ENCODE measurements at places on chromosomes 11 and 22.

GRCh38 chr11:35463331-35463751 is 44.0 kb upstream of the SLC1A2 start:
- DNase-seq, result no peak

- DNase-seq, result no peak
Observed at GRCh38 chr11:45332276-45332934, 46.3 kb upstream of the SYT13 start.

DNA sequence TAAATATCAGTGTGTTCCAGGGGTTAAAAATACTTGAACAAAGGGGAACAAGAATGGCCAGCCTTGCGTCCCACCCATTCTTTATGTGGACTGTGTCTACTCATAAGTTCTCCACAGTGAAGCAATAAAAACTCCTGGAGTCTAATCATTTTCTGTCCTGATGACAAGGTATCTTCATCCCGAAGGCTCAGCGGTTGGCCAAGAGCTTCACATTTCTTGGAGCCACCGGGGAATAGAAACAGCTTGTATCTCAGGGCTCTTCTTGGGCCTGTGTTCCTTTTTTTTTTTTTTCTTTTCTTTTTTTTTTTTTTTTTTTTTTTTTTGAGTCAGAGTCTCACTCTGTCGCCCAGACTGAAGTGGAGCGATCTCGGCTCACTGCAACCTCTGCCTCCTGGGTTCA is 36.8 kb upstream of the ADORA2A start:
- DNase-seq, result no peak

DNA sequence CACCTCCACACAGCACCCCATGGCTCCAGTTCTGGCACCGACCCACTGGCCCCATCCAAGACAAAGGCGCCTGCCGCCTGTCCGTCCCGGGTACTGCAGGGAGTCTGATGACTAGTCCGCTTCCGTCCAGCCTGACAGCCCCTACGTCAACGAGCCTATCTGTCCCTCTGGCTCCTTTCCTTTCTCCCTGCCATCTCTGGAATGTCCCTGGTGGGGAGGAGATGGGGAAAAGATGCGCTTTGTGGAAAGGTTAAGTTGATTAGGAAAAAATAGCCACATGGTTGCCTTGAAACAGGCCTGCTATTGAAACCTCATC is 10.4 kb downstream of the PDGFB start:
- no peak for DNase-seq

DNA sequence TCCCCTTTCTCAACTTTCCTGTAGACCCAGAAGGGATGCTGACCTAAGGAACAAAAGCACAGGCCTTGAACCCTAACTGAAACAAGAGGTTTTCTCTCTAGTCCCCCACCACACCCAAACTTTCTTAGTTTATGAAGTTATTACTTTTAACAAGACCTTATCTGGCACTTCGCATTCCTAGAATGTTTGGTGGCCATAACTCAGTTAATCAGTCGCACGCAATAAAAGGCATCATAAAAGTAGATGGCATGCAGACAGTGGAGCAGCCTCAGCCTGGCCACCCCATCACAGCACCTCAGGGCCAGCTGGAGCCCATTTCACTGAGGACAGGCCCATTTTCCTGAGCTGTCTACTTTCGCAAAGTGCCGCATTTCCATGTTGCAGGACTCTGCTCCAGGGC is 301.9 kb downstream of the OPCML start:
- DNase-seq, result no peak

- no peak for DNase-seq
Observed at GRCh38 chr11:121890946-121891515, 225.0 kb downstream of the BLID start.

- no peak for DNase-seq
Observed at GRCh38 chr11:93845181-93846092, 5.0 kb downstream of the VSTM5 start.

DNA sequence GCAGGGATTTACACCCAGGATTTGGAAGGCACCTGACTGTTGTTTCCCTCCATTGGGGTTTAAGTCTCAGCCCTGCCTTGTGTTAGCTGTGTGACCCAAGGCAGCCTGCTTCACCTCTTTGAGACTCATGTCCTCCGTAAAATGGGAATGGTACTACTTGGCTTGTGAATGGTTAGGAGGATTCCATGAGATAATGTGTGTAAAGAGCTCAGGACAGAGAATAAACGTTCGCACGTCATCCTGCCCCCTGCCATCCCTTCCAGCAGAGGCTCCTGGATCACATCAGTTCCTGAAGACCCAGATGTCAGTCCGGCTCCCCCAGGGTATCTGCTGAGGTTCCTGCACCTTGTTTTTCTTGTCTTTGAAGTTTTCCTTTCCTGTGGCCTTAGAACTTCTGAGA is 16.8 kb upstream of the ACCSL start:
- DNase-seq, result no peak

GRCh38 chr11:8285228-8285627 is 21.6 kb upstream of the LMO1 start:
- DNase-seq, result no peak

GRCh38 chr11:14582793-14583192 is 60.8 kb upstream of the PDE3B start:
- no peak for DNase-seq

GRCh38 chr11:103147627-103148026 is 38.4 kb downstream of the DYNC2H1 start:
- no peak for DNase-seq

GRCh38 chr22:38165922-38166593 is 15.6 kb downstream of the PLA2G6 start:
- no peak for DNase-seq

- DNase-seq, result peak; percentile 27
Observed at GRCh38 chr22:46538814-46539160, 1.4 kb upstream of the CELSR1 start.

GRCh38 chr11:68012843-68013610 is 2.9 kb downstream of the ALDH3B1 start:
- no peak for DNase-seq

DNA sequence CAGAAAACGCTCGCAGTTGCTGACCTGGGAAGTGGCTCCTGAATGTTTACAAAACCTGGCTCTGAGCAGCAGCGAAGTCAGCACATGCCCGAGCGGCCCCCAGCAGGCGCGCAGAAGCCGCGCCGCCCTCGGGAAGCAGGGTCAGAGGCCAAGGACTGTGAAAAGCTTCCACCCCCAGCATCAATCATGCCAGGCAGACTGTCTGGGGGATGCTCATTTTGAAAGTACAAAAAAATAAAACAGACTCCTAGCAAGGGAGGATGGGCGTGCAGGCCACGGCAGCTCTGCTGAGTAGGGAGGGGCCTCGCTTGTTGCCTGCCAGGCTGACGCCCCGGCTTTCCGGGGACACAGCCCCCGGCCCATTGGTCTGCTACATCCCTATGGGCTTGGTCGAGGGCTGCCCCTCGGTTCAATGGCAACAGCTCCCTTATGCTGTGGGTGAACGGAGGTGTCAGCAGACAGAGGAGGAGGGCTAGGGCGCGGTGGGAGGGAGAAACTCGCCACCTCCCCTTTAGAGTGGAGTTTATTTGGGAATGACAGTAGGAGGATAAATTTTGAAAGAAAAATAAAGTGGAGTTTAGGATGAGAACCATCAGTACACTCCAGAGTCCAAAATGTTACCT is 37.7 kb upstream of the GNB1L start:
- DNase-seq, result no peak

DNA sequence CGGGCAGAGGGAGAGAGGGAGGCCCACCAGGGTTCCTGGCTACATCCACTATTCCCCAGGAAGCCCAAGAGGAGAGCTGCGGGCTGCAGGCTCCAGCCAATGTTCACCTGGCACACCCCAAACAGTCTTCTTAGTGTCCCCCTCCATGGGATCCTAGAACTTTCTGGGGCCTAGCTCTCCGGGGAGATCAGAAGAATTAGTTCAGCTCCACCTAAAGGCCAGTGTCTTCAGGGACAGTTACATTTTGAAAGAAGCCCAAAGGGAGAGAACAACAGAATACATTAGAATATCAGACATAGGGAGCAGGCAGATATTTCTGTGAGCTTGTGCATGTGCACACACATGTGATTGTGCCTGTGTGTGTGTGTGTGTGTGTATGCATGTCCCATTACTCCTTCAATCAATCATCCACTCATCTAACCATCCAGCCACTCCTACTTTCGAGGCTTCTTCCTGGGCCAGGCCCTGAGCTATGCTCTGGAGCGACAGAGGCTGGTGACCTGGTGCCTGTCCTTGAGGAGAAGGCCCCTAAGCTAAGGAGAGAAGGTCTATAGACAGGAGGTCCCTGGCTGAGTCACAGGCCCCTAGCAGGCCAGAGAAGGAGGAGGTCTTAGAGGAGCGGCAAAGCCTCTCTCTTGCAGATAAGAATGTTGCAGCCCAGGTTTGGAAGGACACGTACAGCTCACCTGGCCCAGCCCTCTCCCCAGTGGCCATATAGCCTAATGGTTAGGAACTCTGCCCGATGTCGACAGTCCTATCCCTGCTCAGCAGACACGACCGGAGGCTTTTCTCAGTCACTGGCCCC is 165.5 kb downstream of the DSCAML1 start:
- no peak for DNase-seq

DNA sequence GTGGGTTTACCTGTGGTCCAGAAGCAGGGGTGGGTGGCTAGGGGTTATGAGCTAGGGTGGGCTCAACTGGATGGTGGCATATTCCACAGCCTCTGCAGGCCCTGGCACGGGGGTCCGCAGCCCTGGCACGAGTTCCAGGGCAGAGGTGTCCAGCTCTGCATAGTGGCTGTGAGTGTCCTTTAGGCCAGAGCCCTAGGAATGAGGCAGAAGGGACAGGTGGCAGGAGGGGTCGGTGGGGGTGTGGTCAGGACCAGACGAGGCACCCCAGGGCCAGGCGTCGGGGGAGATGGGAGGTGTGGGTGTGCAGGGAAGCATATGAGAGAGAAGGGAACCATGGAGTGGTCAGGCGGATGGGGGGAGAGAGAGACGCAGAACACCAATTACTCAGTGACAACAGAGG is 99.9 kb downstream of the NECTIN1 start:
- DNase-seq, result no peak

DNA sequence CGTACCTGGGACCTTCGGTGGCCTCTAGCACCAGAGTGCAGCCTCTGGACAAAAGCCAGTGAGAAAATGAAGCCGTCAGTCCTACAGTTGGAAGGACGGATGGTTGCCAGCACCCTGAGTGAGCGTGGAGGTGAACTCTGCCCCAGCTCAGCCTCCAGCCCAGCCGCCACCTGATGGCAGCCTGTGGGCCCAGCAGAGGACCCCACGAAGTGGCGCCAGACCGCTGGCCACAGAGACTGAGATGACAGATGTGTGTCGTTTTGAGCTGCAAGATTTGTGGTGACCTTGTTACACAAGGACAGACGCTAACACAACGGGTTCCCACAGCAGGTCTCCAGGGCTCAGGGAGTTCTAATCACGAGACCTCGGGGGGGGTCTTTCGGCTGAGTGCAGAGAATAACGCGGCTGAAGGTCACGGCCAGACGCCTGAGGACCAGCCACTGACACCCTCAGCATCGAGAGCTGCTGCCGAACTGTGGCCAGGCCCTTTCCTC is 75.0 kb downstream of the BRD1 start:
- DNase-seq, result no peak
